ENCODE measurements at places on chromosomes 7 and 10. TPM values are rescaled to one million over a fixed set of nuclear protein-coding genes. Genes with fewer than 3 reads are reported as not detected.

Gene CYP2E1
- total RNA-seq = 1.5 TPM

Gene GIMAP2
- total RNA-seq = not detected

Gene ST7
- total RNA-seq = 12.6 TPM

Gene INTS15
- total RNA-seq = 24.3 TPM

Gene ACSM6
- total RNA-seq = not detected

Gene PRKCQ
- total RNA-seq = 0.54 TPM

Gene IFIT1B
- not detected for total RNA-seq

Gene PRF1
- 6.4 TPM for total RNA-seq

Gene GOLGA7B
- 1.0 TPM for total RNA-seq

Gene EGFR
- total RNA-seq = 71.5 TPM

Gene BAMBI
- 6.2 TPM for total RNA-seq

Gene HOXA1
- total RNA-seq = 2.8 TPM

Gene GPR85
- not detected for total RNA-seq

Gene GNGT1
- 0.91 TPM for total RNA-seq

Gene UCN3
- total RNA-seq = not detected

Gene NUTM2A
- total RNA-seq = 0.59 TPM

Gene SH2D4B
- 0.22 TPM for total RNA-seq

Gene ADIRF
- total RNA-seq = 448 TPM

Gene MRPL32
- total RNA-seq = 47.5 TPM

Gene CRHR2
- not detected for total RNA-seq

Gene KCNH2
- 9.7 TPM for total RNA-seq

Gene SPDYE6
- not detected for total RNA-seq

Gene INHBA
- 0.10 TPM for total RNA-seq

Gene OR2A12
- not detected for total RNA-seq

Gene CREB3L2
- total RNA-seq = 49.8 TPM

Gene SLC18A3
- not detected for total RNA-seq

Gene BCAP29
- 43.2 TPM for total RNA-seq

Gene ACBD7
- total RNA-seq = 3.3 TPM

Gene RHOBTB1
- total RNA-seq = 1.6 TPM

Gene SLC12A9
- total RNA-seq = 24.6 TPM
